SJSA1 (cell line): ENCODE measurements at places on chromosomes 1 and 21. TPM values are rescaled to one million over a fixed set of nuclear protein-coding genes. Genes with fewer than 3 reads are reported as not detected.

- DNase-seq = no peak
Measured at GRCh38 chr21:30598802-30599201, at the start of gene KRTAP6-2. Gene KRTAP6-2 (minus strand): TSS chr21:30598902. CDS start chr21:30598874, 28 bp downstream.

- DNase-seq = no peak
Measured at GRCh38 chr1:24005163-24005562, 25.0 kb upstream of the SRSF10 start.

Gene TAS1R1
- not detected in 2 replicates for total RNA-seq

GRCh38 chr1:47334765-47335435 lies 1.3 kb downstream of the CMPK1 start:
- no peak for DNase-seq

GRCh38 chr1:112806090-112806642 lies 91.0 kb upstream of the PPM1J start:
- no peak for DNase-seq

GRCh38 chr1:20413776-20414140 lies 72.3 kb downstream of the CAMK2N1 start:
- DNase-seq = peak; percentile 26

DNA sequence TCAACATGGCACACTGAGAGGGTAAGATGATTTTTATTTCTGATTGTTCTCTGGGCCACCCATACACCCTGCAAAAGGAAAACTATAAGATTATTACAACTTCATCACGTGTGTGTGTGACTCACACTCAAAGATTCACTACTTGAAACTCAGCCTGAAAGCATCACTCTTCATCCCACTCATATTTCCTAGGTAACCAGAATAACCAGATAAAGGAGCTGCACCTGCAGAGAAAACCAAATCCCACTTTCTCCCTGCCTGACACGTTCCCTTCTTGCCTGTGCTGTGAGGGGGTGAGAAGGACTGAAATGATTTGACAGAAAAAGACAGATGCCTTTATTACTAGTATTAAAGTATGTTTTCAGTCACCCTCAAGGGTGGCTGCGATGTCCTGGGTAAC lies 131.6 kb downstream of the TGFBR3 start:
- peak; percentile 47 for DNase-seq

GRCh38 chr1:26405281-26405915 lies 5.2 kb upstream of the LIN28A start:
- DNase-seq = no peak

Gene SERINC2
- 10.4 and 16.6 TPM in 2 replicates for total RNA-seq

DNA sequence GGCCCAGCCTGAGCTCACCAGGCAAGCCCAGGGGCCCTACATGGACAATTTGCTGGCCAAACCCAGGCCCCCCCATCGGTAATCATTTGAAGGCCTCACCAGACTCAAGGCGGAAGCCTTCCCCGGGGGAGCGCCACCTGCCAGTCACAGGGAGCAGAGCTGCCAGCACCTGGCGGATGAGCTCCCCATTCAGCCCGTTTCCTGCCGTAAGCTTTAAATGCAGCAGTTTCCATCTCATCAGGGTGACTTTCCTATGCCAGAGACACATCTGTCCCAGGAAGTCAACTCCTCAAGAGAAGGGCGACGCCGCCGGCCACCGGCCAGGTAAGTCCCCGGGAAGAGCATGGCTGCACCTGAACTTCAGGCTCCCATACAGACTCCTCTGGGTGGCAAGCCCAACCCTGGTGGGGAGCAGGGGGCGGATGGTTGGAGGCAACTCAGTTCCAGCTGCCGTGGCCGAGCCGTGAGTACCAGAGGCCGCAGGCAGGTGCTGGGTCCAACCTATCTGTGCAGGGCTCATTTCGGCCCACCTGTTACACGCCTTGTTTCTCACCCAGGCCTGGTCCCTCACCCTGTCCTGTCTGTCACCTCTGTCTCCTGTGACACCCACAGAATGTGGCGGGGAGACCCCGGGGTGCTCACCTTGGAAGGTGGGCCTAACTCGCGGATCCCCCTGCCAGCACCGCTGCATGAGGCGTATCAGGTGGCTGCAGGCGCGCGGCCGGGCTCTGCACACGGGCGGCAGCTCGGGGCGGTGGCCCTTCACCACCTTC lies 20.7 kb downstream of the RIPK4 start:
- DNase-seq = no peak

DNA sequence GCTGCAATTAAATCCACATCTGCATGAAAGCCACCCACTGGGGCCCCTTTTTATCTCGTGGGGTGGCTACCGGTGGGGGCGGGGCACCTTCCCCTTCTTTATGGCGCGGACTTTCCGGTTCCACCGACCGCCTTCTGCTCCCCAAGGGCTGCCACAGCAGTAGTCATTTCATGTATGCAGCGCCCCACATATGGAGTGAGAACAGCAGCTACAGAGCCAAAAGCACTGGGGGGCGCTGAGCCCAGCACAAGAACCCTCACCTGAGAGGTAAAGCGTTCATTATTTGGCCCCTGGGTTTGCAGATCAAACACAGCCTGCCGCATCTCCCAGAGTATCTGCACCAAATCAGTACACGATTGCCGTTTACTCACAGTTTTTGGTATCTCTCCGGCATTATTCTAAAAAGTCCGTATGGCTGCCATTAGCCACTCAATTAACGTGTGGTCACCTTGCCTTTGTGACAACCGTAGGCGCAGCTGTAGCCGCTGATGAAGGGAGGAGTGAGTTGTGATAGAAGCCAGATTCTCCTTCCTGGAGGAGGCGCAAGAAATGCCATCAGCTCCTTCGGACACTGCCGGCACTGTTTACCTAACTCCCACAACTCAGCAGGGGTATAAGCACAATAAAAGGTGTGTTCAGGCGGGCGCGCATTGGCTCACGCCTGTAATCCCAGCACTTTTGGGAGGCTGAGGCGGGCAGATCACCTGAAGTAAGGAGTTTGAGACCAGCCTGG lies 30.4 kb upstream of the CR2 start:
- no peak for DNase-seq
